Activated CD8-positive, alpha-beta memory T cell treated with anti-CD3 and anti-CD28 coated beads for 1 hour (primary cell): ENCODE measurements at places on chromosomes 5 and 9.

GRCh38 chr9:131020388-131020787, 11.4 kb downstream of the LAMC3 start:
- DNase-seq, result no peak

DNA sequence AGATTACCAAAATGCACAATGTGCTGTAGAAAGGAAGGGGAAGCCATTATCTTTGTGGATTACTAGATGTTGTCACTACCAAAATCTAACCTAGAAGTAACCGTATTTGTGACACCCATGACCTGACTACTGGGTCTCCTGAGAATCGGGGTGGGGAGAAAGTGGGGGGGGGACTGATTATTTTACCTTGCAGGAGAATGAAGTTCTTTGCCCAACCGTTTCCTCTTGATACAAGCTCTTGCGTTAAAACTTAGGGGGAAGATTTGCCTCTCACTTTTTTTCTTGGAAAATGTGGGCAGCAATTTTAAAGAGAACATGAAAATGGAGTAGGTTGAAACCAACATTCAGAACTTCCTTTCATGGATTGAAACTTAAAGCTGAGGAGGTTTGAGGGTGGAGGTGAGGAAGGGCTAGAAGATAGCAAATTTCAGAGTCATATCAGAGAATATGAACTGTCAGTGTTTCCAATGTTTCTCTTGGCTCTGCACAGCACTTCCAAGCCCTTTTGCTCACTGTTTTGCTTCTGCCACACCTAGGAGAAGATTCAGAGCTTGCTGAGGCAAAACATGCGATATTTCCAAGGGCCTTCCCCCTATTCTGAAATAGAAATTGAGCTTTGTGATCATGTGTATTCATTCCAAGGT, 280.8 kb downstream of the AOPEP start:
- no peak for DNase-seq

DNA sequence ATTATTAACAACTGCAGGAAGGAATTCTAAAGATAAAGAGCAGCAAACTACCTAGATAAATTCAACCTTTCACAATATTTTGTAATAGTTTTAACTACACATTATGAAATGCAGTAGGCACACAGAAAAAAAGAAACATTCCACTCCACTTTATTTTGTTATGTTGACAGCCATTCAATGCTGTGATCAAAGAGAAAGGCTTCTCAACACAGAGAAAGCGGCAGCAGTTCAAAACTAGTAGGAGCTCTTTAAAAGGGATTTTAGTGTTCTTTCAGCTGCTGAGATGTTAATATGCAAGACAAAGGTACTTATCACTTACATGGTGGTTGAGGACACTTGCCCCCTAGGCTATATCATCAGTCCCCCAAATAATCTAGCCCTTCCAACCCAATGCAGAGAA, 11.6 kb downstream of the CEMIP2 start:
- DNase-seq, result no peak

DNA sequence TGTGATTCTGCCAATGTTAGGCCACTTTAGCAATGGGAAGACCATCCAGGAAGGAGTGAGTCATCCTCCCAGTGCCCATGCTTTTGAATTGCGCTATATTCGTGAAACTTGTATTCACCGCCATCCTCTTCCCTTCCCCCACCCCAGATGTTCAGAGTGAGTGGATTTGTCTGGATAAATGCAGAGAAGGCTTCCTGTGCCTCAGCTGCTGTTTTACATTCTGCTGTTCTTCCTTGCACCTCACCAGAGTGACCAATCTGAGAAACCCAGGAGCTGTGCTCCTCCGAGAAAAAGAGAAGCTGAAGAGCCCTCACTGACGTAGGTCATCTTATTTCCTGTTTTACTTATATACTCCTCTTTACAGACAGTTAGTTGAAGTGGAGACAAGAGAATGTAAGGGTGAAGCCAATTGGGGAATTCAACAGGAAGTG, 24.6 kb upstream of the SVEP1 start:
- DNase-seq, result no peak
